NCI-H1048 (cell line): ENCODE measurements at places on chromosomes 16 and 17.

DNA sequence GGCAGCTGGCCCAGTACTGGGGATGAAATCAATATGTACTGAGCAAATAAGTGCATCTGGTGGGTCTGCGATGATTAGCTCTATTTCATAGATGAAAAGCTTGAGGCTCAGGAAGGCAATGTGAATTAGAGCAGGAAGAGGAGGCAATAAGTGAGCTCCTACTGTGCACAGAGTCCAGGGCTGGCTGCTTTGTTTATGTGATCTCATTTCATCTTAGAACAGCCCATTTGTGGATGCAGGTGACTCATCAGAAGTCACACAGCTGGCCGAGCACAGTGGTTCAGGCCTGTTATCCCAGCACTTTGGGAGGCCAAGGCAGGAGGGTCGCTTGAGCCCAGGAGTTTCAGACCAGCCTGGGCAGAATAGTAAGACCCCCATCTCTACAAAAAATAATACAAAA is 7.1 kb downstream of the TMEM114 start:
- DNase-seq, result no peak

DNA sequence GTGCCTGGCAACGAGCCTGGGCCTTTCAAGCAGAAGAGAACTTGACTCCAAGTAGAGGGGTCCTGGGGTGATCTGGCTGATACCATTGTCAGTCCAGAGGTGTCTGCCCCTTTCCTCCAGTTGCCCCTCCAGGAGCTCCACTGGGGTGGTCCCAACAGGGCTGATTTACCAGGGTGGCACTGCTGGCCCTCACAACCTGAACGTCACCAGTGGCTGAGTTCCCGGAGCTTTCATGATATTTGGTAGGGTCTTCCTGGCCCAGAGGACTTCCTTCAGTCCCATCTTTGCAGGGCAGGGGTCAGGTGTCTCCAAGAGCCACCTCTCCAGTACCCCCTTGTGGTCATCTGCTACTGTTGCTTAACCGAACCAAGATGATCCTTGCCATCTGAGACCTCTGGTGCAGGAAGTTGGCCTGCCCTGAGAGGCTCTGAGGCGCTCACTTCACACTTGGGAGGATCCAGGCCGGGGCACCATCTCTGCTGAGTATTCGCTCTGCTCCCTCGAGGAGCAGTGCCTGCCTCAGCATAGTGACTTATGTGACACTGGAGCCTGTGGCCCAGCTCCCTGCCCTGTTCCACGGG is 3.5 kb downstream of the LIMD2 start:
- no peak for DNase-seq

DNA sequence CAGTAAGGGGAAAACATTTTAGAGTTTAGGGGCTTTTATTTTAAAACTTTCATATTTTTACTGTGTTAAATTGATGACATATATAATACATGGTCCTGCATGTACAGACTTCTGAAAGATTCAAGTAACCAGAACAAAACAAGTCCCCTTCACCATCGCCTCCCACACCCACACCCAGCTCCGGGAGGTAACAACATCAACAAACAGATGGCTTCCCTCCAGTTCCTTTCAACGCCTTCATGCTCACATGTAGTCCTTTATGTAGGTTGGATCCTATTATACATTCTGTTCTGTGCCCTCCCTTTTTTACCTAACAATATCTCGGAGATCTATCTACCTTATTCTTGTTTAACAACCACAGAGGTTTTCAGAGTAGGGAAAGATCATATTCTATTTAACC is 30.5 kb downstream of the GINS3 start:
- DNase-seq, result no peak

DNA sequence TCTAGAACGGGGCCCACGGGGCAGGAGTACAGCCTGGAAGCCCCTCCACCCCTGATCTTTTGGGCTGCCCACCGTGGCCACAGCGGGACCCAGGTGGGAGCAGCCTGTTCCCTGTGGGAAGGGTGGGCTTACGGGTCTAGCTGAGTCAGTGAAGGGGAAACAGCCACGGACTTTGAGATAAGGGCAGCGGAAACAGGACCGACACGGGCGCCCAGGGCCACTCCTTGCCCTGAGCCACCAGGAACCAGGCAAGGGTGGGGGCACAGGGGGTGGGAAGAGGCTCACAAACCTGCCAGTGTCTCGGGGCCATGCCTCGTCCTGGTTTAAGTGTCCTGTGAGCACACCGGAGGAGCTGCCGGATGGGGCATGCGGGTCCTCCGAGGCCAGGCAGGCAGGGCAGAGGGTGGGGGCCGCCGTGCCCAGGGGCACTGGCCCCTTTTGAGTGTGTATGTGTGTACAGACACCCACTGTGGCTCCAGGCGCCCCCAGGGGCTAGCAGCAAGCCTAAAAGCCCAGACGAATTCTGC is 47.6 kb upstream of the PVALEF start:
- no peak for DNase-seq

DNA sequence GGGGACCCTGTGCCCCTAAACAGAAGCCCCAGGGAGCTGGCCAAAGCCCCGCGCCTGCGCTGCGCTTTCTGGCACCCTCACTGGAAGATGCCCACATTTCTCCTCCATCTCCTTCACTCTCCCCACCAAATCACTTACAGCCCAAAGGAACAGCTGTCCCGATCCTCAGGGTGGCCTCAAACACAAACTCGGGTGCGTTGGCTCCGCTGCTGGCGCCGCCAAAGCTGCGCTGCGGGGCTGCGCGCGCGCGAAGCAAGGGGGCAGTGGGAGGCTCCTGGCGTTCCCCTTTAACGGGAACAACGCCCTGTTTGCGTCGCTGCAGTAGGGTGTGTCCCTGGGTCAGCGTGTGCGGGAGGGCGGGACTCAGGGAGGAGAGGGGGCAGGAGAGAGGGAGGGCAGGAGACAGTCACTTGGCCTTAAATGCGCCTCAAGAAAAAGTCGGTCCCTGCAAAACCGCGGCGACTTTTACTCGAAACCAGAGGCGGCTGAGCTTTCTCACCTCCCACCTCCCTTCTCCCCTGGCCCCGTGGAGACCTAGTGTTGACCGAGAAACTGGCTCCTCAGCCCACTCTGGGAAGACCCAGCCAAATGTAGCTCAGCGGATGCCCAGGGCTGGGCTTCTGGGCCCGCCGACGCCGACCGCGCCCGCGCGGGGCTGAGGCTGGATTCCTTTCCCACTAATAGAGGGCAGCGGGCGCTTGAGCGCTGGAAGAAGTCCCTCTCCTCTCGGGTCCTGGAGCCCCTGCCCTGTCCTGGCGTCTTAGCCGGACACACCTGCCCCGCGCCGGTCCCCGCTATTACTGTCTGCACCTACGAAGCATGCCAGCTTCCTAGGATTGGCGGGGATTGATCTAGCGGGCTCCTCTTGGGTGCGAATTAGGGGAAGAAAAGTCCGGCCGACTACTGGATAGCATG is 2.6 kb downstream of the PMP22 start:
- peak; percentile 42 for DNase-seq

GRCh38 chr17:11406716-11407115 is 165.7 kb downstream of the SHISA6 start:
- DNase-seq, result no peak

DNA sequence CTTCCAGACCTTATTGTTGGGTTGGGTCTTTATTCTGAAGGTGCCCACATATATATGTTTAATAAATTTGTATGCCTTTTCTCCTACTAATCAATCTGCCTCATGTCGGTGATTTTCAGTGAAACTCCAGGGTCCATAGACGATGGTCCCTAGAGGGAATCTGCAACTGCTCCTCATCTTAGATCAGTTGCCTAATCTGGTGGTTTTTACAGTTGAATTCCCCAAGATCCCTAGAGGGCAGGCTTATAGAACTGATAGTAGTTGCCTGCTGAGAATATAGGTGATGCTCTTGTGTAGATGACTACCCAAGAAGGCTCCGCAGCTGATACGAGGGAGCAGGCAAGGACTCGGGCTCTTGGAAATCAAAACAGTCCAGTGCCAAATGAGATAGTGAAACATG is 619.2 kb upstream of the C16orf82 start:
- DNase-seq, result no peak

DNA sequence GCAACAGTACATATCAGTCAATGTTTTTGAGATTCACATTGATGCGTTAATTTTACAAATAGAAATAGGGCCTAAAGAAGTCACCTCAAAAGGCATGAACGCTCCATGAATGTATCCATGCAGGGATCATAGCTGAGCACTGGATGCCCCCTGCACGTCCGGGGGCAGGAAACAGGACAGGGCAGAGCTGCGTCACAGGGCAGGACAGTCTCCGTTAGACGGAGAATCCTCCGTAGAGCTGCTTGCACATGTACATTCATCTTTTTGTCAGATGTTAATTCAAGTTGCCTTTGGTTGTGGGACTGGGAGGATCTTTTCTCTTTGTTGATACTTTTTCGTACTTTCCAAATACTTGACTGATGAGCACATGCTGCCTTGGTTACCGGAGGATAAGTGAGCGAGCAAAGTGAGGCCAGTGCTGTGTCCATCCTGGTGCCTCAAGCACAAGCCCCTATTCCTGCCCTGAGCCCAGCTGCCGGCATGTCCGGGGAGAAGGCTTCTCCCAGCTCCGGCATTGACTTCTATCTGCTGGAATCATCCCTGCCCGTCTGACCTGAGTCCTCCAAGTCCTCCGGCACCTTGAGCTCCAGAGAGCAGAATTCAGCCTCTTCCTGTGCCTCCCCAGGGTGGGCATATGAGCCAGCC is 15.0 kb downstream of the GAA start:
- no peak for DNase-seq

DNA sequence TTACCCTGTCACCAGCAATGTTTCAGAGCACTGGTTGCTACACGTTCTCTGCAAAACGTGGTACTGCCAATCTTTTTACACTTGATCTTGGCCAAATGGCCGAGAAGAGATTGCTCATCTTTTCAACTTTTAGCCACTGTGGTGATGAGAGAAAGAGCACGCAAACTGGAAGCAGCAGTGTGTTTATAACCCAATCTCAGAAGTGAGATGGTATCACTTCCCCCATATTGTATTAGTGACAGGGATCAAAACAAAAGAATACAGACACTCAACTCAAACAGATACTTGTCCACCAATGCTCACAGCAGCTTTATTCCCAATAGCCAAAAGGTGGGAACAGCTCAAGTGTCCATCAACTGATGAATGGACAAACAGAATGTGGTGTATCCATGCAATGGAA is 72.1 kb upstream of the FA2H start:
- DNase-seq, result no peak

GRCh38 chr17:416293-417206 is 63.9 kb upstream of the RPH3AL start:
- no peak for DNase-seq

GRCh38 chr17:56699186-56699894 is 105.8 kb downstream of the NOG start:
- DNase-seq, result no peak

DNA sequence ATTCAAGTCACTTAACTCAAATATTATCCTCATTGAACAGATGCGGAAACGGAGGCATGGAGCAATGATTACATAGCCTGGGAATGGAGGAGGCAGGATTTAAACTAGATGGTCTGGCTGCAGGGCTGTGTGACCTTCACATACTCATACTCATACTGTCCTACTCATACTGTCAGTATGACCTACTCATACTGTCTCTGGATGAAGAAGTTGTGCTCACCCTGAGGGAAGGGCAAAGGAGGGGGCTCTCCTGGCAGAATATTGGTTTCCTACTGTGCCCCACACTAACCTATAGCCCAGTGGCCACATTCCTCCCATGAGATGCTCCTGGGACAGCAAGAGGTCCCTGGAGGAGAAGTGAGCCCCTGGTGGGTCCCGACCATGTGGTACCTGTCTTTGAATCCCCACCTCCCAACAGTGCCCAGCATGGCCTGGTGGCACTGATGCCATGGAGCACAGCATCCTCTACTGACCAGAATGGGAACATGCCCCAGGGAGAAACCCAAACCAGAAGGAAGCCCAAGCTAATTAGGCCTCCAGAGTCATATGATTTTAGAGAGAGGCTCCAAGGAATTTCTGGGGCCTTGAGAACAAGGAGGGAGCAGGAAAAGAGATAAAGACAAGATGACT is 197.3 kb upstream of the SDK2 start:
- no peak for DNase-seq

DNA sequence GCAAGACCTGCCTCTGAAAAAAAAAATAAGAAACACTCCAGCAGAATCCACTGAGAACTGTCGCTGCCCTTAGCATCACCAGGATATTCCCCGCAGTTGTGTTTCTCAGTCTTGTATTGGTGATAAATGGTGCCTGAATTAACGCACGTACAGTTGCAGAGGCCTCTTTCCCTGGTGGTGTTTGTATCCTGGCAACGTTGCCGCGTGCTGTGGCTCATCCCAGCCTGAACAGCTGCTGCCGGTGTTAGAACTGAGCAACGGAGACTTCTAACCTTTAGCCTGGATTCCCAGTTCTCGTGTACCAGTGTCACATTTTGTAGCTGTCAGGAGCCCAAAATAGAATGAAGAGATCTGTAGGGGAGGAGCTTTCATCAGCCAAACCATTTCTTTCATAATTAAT is 4.8 kb downstream of the MLYCD start:
- DNase-seq, result no peak

GRCh38 chr16:68230956-68231355 is 5.0 kb downstream of the ESRP2 start:
- no peak for DNase-seq

DNA sequence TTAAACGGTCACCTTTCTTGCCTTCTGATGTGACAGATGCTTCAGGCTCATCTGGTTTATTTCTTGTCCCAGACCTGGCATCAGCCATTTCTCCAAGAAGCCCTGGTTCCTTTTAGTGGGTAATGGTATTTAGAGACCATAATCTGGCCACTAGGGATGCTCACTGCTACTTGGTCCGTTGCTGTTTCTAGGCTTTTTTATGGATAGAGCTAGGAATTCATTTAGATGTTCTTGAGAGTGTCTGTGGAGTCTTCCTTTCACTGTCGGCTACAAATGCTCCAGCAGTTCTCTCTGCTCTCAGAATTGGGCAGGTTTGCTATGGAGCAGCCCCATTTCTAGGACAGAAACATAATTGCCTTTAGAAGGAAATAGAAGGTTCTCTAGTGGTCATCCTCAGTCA is 214.5 kb downstream of the KATNIP start:
- DNase-seq, result no peak

GRCh38 chr17:78294356-78294755 is 62.9 kb downstream of the TMEM235 start:
- no peak for DNase-seq

DNA sequence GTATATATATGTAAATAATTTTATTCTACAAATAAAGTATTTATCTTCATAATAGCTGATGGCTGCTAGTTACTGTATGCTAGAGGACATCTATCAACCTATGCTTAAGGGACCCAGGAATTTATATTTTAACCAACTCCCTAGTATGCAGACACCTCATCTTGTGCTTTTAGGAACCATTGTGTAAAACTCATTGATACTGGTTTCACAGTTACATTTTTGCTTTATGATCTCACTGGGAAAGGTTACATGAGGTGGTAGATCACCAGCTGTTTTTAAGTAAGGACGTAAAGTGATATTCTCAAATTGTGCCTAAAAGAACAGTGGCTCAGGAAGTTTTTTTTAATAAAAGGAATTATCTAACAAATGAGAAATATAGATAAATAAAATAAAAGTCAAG is 56.4 kb downstream of the VMP1 start:
- DNase-seq, result no peak
